ENCODE measurements at places on chromosomes 3 and 15.

- no peak for DNase-seq
Observed at GRCh38 chr3:63354160-63354559, 76.1 kb downstream of the SYNPR start.

GRCh38 chr3:85554153-85554552, 595.4 kb downstream of the CADM2 start:
- DNase-seq: no peak

- peak; percentile 65 for DNase-seq
Observed at GRCh38 chr3:135965506-135966270, at the start of gene PPP2R3A. TSS of gene PPP2R3A (plus strand) at chr3:135965728. CDS start at chr3:136001499, 35,771 bp downstream.

- DNase-seq: no peak
Observed at GRCh38 chr15:98719137-98719740, 70.9 kb downstream of the IGF1R start.

DNA sequence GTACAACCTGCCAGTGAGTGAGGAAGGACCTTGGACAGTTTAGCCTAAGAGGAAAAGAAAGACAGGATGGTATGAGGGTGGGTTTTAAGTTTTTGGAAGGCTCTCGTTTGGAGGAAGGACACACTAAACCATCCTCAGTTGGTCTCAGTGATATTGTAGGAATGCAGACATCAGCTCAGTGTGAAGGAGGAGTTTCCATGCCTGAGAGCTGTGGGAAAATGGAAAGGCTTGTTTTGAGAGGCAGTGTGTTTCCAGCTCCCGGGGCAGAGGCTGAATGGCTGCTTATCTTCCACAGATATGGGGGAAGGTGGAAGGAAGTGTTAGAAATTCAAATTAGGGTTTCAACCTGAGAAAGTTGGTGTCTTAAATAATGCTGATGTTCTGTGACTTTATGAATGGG, 89.6 kb upstream of the MYZAP start:
- no peak for DNase-seq

GRCh38 chr3:55595420-55595819, 108.3 kb upstream of the WNT5A start:
- no peak for DNase-seq

DNA sequence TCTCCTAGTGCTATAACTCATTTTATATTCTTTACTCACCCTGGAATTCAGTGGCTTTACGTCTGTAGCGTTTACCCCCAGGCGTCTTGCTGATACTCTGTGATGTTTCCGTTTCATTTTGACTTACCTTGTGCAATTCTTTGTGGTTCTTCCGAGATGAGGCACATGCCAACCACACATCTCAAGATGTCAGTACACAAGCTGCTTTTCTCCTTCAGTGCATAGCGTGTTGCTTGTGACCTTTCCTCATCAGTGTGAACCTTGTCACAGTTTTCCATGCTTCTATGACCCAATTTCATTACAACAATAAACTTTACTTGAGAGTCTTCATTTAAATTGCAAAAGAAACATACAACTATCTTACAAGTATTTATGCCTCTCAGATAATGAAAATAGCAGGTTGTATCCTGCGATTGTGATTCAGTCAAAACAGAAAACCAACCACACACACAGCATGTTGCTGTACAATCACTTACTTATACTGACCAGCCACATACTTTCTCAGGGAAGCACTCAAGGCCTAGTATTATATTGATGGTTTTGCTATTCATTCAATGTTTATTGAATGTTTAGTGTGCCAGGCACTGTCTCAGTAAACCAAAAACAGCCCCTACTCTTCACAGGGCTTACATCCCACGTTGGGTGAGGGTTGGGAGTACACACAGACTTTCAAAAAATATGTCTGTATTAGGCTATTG, 4.6 kb upstream of the TBL1XR1 start:
- peak; percentile 35 for DNase-seq

DNA sequence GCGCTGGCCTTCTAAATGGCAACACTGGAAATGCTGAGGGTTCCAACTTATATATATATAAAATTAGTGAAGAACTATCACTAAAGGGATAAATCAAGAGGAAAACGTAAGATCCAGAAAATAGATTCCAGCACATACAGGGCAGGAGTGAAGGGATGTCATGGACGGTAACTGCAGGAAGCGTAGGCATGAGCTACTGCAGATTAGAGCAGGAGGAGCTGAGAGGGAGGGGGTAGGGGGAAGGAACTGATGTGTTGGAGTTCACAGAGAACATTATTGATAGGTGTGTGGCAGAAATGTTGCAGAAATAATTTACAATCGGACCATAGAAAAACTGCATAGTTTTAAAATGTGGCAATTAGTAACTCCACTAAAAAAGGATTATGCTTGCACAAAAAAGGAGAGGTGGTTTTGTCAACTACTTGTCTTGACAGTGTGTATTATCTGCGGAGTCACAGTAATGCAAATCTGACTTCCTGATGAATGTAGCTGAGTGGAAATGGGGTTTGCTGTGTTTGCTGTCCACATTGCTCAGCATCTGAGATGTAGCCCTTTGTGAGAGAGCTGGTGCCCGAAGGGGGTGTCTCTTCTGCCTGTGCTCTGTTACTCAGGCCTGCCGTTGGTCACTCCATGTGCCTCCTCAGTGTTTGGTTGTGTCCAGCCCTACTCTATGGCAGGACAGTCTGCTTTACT, 61.2 kb downstream of the PAK2 start:
- no peak for DNase-seq

- DNase-seq: no peak
Observed at GRCh38 chr3:136330900-136331299, 80.8 kb downstream of the PCCB start.

DNA sequence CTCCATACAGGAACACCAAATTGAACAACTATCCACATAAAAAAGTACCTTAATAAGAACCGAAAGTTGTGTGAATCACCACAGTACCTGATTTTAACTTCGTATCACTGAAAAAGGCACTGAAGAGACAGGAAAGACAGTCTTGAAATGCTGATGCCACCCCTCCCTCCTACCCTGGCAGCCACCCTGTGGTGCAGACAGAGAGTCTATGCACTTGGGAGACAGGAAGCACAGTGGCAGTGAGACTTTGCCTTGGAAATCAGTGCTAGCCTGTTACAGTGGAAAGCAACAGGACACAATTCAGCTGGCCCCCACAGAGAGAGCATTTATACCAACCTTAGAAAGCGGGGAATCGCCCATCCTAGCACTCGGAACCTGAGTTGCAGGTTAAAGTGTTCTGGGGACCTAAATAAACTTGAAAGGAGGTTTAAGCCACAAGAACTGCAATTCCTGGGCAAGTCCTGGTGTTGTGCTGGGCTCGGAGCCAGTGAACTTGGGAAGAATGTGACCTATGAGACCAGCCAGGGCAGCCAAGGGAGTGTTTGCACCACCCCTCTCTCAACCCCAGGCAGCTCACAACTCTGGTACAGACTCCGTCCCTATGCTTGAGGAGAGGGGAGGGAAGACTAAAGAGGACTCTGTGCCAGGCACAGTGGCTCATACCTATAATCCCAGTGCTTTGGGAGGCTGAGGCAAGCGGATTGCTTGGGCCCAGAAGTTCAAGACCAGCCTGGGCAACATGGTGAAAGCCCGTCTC, 240.1 kb downstream of the ISL2 start:
- no peak for DNase-seq

DNA sequence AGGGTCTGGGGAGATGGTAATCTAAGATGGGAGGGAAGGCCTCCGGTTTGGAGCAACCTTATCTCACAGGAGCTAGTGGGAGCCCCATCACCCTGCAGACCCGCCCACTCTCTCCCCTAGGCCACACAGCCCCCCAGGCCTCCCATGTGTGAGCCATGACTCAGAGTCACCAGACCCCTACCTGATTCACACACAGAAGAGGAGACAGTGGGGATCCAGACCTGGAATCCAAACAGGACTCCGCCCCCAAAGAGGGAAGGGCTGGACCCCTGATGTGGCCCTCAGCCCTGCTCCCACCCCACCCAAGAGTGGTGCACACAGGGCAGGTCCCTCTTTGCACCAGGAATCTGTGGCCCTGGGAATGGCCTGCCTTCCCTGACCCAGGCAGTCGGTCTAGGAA, 97.4 kb downstream of the ADCY5 start:
- DNase-seq: no peak

GRCh38 chr3:185630182-185630622, 44.1 kb downstream of the SENP2 start:
- DNase-seq: no peak

DNA sequence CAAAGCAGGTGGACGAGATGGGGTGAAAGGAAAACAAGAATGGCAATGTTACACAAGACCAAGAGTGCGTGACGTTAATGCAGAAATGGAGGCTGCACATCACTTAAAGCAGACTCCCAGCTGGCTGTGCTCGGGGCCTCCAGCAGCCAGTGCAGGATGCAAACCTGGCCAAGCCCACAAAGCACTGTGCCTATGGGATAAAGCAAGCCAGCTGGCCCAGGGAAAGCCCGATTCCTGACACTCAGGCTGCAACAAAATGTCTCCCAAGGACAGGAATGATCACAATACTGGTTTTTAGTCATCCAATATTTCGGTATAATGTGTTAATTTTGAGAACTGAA, 86.2 kb downstream of the SEC22A start:
- no peak for DNase-seq

DNA sequence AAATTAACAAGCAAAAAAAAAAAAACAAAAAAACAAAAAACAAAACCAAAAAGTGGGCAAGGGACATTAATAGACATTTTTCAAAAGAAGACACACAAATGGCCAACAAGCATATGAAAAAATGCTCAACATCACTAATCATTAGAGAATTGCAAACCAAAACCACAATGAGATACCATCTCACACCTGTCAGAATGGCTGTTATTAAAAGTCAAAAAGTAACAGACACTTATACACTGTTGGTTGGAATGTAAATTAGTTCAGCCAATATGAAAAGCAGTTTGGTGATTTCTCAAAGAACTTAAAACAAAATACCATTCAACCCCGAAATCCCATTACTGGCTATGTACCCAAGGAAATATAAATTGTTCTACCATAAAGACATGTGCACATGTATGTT, 222.4 kb upstream of the CD96 start:
- DNase-seq: no peak

- no peak for DNase-seq
Observed at GRCh38 chr15:101207867-101208288, 44.0 kb downstream of the CHSY1 start.

- no peak for DNase-seq
Observed at GRCh38 chr3:194995334-194995733, 275.6 kb downstream of the XXYLT1 start.

DNA sequence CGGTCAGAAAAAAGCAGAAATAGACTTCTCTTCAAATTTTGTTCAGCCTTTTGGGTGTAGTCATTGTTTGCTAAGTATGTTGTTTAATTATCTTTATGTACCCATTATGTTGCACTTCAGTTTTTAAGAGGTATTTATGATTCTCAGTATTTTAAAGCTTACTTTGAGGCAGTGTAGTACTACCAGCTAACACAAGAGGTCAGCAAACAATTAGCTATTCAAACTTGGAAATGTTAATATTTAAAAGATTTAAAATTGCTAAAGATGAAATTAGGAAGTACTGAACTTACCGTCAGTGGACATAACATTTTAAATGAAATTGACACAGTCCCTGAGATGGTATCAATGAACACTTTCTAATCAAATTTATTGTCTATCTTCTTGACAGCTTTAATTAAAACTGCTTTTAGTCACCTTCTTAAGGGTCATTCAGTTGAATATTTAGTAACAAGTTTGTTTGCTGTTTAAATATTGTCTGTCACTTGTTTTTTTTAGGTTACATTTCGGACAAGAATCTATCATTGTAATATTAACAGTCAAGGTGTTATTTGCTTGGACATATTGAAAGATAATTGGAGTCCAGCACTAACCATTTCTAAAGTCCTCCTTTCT, 28.1 kb downstream of the NKIRAS1 start:
- no peak for DNase-seq

DNA sequence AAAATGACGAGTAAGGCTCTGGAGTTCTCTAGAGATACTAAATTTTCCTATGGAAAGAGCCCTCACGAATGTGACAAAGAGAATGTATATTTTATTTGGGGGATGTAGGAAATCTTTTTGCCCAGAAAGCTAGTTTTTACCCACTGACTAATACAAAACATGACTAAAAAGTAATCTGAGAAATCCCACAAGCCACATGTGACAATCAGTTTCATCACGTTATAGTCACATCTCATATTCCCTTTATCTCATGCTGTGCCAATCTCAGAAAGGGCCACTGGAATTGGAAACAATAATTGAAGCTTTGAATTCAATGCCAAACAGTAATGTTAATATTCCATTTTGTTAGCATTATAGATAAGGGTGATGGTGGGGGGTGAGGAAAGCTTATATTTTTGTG, 509.0 kb upstream of the GOLIM4 start:
- no peak for DNase-seq

GRCh38 chr3:109089265-109089664, 28.7 kb downstream of the MORC1 start:
- DNase-seq: no peak

- DNase-seq: no peak
Observed at GRCh38 chr3:187213616-187214015, 16.3 kb downstream of the RTP1 start.

- DNase-seq: no peak
Observed at GRCh38 chr15:64634576-64635498, 140.6 kb downstream of the RBPMS2 start.

DNA sequence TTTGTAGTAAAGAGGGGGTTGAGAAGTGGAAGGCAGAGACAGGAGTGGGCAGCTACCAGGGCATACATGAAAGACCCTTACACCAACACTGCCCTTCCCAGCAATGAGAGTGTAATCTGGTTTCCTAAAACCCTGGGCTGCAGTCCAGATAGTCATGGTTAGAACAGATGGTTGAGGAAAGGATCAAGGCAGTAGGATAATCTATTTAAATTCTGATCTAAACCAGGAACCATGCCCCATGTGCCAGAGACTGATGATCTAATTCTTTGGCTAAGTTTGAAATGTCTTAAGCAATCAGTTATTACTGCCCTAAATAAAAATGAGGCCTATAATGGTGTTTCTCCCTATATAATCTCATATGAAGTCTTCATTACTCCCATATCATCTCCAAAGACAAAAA, 59.6 kb downstream of the PRTG start:
- no peak for DNase-seq

GRCh38 chr3:128231606-128232005, 78.3 kb downstream of the EEFSEC start:
- no peak for DNase-seq

- no peak for DNase-seq
Observed at GRCh38 chr15:40927873-40928806, 1.0 kb upstream of the DLL4 start.

DNA sequence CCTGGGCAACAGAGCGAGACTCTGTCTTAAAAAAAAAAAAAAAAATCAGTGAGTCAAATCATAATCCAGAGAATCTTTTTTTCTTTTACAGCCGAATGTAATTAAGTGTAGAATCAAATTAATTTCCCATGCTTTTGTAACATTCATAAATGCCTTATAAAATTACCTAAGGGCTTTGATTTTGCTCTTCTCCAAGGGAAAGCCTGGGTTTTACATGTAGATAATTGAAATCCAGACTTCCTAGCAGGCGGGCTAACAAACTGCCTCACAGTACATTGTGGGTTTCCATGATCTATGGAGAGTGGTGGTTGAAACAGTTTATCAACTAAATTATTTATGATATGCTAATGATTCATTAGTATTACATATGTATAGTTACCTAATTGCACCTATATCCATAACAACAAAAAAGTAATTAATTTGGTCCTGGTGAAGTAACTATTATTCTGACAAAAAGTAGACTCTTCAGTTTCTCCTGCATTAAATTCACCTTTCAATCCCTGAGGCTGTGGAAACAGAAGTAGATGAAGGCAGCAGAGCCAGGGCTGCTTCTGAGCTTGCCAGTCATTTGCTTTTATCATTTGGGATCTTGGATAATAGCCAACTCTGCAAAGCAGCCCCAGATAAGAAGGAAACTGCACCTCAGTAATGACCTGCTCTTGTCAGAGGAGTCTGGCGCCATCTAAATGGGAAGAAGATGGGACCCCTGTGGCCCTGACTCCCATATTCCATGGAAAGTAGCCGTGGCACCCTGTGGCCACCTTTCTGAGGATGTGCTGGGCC, 9.5 kb downstream of the CCR9 start:
- no peak for DNase-seq
